ENCODE measurements at places on chromosomes 3 and 15.

- peak; percentile 24 for DNase-seq
Measured at GRCh38 chr3:149621218-149622005, 36.4 kb downstream of the WWTR1 start.

- DNase-seq = no peak
Measured at GRCh38 chr3:125670945-125671344, 75.6 kb upstream of the OSBPL11 start.

GRCh38 chr3:20066079-20066478 lies 25.8 kb downstream of the KAT2B start:
- no peak for DNase-seq

DNA sequence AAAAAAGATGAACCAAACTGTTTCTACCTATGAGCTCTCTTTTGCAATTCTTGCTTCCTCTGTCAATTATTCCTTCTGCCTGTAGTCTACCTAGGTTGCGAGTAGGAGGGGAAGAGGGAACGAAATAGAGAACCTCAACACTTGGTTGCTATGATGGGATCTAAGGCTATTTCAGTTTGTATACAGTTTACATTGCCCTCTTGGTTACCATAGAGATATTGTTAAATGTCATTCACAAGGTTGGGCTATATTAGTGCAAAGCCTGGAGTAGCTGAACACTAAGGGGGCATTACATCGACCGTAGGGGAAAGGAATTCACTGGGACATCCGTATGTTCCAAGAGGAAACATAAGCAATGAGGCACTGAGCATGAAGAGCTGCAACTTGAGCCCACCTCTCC lies 276.9 kb downstream of the GBE1 start:
- no peak for DNase-seq

GRCh38 chr3:64260431-64260830 lies 35.2 kb upstream of the PRICKLE2 start:
- no peak for DNase-seq

DNA sequence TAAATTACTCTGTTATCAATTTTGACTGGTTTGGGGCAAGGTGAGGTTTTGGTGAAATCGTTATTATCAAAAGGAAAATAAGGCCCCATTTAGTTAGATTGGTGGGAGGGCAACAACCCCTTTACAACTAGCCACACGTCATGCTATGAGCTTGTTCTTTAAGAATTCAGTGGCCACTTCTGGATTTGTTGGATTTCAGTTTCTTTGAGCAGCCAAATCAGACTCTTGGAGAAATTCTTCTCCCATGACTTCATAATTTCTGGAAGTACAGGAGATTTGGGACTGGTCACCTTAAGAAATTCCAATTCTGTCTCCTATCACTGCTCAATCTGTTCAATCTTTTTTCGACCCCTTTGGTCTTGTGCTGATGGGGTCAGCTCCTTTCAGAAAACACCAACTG lies 14.8 kb upstream of the WNT5A start:
- no peak for DNase-seq

DNA sequence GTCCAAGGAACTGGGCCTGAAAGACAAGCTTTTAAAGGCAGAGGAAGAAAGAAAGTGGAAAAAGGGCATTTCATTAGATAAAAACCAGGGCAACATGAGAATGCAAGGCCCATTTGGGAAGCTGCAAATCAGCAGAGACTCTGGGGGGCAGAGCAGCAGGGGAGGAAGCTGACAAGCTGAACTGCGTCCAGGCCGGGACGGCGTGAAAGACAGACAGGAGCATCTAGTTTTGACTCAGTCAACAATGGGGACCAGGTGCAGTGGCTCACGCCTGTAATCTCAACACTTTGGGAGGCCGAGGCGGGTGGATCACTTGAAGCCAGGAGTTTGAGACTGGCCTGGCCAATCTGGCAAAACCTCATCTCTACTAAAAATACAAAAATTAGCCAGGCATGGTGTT lies 69.9 kb downstream of the CDC25A start:
- DNase-seq = no peak

- no peak for DNase-seq
Measured at GRCh38 chr15:99341786-99342185, 90.5 kb downstream of the LRRC28 start.
